H9 (cell line): ENCODE measurements at places on chromosomes 3 and 15. TPM values are rescaled to one million over a fixed set of nuclear protein-coding genes. Genes with fewer than 3 reads are reported as not detected.

Gene P2RY1
- total RNA-seq, result 6.3 and 6.4 TPM in 2 replicates

Gene PLCB2
- 5.7 and 7.4 TPM in 2 replicates for total RNA-seq

Gene CHRNA5
- 16.5 and 21.6 TPM in 2 replicates for total RNA-seq

Gene P4HTM
- total RNA-seq, result 34.5 and 36.0 TPM in 2 replicates

Gene GPX1
- total RNA-seq, result 253 and 265 TPM in 2 replicates

Gene HIGD2B
- total RNA-seq, result not detected in 2 replicates

Gene CTSH
- total RNA-seq, result 15.5 and 16.8 TPM in 2 replicates

Gene DUOX1
- 2.3 and 2.6 TPM in 2 replicates for total RNA-seq

Gene PGBD4
- 0.94 and 1.2 TPM in 2 replicates for total RNA-seq

Gene ATP2B2
- 0.22 and 0.33 TPM in 2 replicates for total RNA-seq

Gene ATG7
- 17.9 and 22.1 TPM in 2 replicates for total RNA-seq

Gene GATM
- total RNA-seq, result 9.0 and 10.7 TPM in 2 replicates

GRCh38 chr3:139627759-139628158 lies 50.0 kb downstream of the NMNAT3 start:
- DNase-seq, result no peak

DNA sequence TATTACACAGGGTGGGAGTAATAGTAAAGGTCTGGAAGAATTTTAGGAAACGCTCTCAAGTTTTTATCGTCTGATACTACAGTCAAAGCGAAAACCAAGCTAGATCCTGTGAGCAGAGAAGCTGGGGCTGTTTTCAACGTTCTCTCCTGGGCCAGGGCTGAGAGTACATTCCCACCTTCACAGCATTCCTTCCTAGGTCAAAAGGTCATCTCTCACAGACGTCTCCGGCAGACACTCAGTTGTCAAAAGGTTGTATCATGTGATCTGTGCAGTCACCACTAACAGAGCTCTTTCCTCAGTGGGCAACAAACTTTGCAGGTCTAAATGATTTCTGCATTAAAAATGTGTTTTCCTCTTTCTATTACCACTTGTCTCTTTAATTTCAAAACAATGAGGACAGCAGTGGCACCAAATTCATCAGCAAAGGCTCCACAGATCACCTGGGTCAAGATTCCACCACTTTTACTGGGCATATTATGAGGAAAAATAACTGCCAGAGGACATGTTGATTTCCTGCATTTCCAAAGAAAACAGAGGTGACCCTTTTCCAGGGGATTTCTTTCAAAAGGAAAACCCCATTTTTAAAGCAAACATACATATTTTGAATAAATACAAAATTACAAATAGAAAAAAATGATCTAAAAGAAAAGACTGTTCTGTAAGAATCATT lies 41.9 kb downstream of the MEIS2 start:
- no peak for DNase-seq

DNA sequence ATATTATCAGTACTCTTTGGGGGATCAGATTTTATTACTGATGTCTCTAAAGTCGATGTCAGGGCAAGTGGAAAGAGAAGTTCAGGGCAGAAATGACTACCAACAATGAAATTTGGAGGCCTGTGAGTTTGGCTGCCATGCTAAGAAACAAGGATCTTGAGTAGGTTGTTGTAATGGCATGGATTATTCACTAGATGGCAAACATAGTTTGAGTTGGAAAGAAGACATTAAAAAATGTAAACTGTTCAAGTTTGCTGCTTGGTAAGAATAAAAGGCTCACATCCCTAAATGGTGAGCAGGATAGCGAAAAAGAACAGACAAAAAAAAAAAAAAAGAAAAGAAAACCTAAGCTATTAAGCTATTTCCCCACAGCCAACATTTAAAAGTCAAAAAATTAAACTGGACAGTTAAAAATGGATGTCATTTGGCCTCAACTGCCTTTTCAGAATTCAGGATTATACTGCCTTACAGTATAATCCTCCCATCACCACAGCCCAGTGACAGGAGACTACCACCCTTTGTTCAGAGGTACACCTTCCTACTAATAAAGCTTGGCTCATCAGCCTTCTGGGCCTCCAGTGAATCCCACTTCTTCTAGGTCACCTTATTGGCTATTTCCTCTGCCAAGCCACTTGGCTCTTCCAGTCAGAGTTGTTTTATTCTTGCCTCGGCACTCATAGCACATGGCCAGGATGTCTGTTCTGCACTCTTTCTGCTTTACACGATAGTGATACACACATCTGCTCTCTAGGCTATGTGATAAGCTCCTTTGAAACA lies 163.7 kb downstream of the PLD1 start:
- no peak for DNase-seq

DNA sequence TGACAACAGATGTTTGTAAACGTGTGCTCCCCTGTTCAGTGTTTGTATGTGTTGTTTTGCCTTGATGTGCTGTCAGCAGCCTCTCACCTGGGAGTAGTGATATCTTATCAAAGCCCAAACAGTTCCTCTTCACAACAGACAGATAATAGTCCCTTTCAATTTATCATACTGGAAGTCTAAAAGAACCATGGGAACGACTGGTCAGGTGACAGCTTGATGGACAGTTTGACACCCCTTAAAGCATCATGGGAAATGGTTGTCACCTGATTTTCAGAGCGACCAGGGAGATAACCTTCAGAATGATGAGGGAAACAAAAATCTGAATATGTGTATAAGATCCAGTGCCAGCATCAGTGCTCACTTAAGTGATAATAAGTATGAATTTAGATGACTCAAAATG lies 146.3 kb upstream of the SOX2 start:
- DNase-seq, result no peak

DNA sequence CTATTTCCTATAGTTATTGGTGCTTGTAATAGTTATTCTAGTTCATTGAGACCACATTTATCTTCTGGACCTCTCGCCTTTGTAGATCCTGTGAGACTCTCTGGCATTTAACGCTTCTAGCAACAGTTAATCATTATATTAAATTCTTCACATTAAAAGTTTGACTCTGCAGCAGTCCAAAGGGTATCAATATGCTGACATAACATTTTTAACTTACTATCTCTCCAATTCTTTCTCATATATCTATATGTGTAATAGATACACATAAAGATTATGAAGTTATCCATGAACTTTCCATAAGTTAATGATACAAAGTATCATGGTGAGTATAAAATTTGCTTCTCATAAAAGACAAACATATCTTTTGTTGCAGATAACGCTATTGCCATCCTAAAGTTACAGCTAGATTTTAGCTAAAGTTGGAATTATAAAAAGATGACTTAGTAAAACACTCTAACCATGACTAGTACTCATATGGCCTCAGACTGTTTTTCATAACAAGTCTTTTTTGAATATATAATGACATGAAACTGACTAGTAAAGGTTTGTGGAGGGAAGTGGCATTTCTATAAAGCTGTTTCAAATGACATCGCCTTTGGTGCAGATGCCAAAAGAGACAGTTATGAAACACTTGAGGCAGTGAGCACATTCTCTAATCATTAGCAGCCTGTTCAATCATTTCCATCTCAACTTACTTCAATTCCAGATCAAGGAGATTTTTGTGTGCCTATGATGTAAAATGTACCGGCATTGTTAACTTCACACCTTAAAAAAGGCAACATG lies 379.3 kb upstream of the CBLB start:
- DNase-seq, result no peak

GRCh38 chr15:25022233-25022632 lies 67.4 kb downstream of the SNRPN start:
- DNase-seq, result no peak

DNA sequence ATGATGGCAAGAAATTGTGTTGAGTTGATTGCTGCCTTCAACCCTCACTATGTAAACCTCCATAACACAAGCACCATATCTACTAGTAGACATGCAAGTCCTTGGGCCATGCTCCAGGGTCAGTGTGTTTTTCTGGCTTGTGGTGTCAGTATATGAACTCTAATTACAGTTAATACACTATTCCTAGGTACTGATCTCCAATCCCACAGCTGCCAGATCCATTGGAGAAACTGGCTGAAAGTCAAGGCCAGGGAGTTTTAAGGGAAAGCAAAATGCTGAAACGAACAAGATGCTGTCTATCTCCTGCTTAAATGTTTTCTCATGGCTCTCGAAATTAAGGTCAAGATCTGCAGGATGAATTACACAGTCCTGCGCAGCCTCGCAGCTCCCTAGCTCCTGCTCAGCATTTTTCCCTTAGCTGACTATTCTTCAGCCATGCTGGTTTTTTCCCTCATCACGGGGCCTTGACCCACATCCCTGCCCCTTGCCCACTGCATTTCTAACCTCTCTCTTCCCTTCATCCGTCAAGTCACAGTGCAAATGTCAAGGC lies 425.0 kb upstream of the ADAMTS9 start:
- DNase-seq, result no peak

- no peak for DNase-seq
Observed at GRCh38 chr15:74954515-74954914, 2.1 kb downstream of the RPP25 start.
